ENCODE measurements at places on chromosomes 1 and 21.

GRCh38 chr1:203296460-203297073, 8.8 kb upstream of the BTG2 start:
- DNase-seq = no peak

GRCh38 chr1:15935056-15935950, 40.6 kb downstream of the ZBTB17 start:
- no peak for DNase-seq

GRCh38 chr1:199353906-199354305, 673.6 kb upstream of the NR5A2 start:
- DNase-seq = no peak

- no peak for DNase-seq
Measured at GRCh38 chr1:179817056-179817455, 60.5 kb downstream of the TOR1AIP2 start.

- no peak for DNase-seq
Measured at GRCh38 chr1:205538235-205538840, 33.9 kb downstream of the CDK18 start.

DNA sequence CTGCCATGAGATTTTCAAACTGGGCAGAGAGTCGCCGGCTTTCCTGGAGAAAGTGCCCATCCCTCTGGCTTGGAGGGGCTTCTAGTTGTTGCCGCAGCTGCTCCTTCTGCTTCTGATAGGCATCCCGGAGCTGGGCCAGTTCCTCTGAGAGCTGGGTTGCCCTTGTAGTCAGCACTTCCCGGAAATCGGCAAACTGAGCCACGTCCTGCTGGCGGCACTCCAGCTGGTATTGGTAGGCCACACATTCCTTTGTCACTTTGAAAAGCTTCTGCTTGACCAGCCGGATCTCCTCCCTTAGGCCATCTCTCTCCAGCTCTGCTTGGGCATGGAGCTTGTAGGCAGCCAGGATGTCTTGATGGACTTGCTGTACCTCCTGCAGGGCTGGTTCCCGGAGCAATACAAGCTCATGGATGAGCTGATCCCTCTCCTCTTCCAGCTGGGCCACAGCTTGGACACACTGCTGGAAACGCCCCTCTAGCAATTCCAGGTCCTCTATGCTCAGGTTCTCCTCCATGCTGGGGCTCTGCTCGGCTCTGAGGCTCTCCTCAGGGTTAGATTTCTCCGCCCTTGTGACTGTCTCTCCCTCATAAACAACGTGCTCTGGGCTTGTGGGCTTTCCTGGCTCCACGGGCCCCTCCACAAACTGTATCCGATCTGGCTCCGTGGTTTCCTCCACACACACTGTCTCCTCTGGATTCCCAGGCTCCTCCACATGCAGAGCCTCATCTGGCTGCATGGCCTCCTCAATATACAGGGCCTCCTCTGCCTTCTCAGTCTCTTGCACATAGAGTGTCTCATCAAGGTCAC, 7.3 kb downstream of the SYNC start:
- no peak for DNase-seq

DNA sequence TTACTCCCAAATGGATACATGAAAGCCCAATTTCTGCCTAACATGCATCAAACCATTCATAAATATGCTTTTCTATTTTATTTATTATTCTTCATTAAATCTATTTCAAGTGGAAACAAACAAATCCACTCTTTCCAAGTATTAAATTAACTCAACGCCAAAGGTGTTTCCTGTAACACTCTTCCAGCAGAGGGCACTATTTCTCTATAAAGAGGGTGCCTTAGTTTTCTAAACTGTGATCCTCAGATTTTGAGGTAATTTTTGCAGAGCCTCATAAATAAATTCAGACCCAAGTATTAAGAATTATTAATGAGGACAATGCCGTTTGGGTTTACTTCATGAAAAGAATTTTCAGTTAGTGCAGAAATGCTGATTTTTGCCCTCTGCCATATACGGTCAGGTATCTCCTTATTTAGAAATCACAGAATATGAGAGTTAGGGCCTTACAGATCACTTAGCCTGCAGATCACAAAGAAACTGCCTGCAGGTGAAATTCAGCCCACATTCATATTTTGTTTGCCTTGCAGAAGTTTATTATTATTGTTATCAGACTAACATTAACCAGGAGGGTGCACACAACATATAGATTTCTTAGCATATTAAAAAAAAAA, 40.1 kb upstream of the MYSM1 start:
- DNase-seq = no peak

DNA sequence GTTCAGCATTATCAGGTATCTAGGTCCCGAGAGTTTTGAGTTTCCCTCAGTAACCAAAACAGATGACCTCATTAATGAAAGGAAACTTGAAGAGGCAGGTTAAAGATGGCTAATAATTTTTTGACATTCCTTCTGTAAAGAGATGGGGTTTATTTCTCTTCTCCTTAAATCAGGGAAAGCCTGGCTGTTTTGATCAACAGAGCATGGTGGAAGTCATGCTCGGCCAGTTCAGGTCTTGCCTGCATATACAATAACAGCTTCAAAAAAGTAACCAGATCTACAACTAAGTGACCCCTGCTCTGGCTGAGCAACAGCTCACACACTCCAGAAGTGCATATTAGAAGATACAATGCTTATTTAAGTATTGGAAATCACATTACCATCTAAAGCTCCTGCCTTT, 36.6 kb upstream of the POU2F1 start:
- DNase-seq = no peak

DNA sequence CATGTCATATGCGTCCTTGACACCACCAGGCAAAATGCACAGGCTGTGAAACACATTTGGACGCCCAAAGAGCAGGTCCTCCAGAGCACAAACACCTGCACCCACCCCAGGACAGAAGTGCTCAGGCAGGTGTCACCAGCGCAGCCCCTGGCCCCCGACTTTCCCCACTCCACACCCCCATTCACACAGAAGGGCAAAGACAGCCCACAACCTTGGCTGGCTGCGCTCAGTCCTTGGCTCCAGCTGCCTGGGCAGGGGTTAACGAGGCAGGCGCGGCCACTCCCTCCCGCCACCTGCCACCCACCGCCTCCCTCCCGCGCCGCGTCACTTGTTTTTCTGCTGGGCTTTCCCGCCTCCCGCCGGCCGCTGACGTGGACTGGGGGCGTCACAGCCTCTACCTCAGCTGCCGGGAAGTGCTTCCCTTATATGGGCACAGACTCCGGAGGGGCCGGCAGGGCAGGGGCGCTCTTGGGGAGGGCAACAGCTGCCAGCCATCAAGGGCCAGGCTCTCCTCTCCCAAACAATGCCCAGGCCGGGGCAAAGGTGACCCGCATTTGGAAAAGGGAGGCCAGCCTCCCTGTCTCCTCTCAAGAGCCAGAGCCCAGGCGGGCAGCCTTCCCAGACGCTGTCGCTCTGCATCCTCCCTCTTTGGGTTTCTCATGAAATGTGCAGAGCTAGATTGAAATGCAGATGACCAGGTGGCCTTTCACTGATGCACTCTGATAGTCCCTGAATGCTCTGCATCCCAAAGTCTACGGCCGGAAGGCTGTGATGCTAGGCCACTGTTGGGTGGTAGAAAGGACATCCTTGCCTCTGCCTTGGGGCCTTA, 14.8 kb upstream of the BTG2 start:
- DNase-seq = peak; percentile 95

All from activated naive CD4-positive, alpha-beta T cell (primary cell).